CD4-positive, alpha-beta T cell treated with Interferon alpha-2 for 1 hour (primary cell): ENCODE measurements at places on chromosomes 5 and 9.

- DNase-seq = no peak
These were observed 277.2 kb upstream of the ADRA1B start for GRCh38 chr5:159638954-159639559.

DNA sequence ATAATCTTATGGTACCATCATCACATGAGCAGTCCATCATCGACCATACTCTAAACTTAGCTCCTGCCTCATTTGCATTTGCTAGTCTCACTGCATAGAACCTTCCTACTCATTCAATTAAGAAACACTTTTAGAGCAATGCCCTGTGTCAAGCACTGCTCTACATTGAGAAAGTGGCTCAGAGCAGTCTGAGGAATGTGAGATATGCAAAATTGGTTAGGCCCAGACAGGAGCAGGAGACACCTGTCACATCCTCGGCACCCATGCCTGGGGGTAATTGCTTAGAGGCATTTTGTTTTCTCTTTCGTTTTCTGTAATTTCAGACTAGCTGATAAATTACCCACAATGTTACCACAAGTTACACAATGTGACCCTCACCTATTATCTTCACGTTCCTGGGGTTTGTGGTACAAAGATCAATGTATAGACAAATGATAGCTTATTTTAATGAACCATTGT lies 4.9 kb upstream of the RARS1 start:
- peak; percentile 34 for DNase-seq

- no peak for DNase-seq
These were observed 30.4 kb downstream of the RUSC2 start for GRCh38 chr9:35520364-35520710.

GRCh38 chr5:172985596-172985995 lies 2.0 kb downstream of the ATP6V0E1 start:
- DNase-seq = no peak

DNA sequence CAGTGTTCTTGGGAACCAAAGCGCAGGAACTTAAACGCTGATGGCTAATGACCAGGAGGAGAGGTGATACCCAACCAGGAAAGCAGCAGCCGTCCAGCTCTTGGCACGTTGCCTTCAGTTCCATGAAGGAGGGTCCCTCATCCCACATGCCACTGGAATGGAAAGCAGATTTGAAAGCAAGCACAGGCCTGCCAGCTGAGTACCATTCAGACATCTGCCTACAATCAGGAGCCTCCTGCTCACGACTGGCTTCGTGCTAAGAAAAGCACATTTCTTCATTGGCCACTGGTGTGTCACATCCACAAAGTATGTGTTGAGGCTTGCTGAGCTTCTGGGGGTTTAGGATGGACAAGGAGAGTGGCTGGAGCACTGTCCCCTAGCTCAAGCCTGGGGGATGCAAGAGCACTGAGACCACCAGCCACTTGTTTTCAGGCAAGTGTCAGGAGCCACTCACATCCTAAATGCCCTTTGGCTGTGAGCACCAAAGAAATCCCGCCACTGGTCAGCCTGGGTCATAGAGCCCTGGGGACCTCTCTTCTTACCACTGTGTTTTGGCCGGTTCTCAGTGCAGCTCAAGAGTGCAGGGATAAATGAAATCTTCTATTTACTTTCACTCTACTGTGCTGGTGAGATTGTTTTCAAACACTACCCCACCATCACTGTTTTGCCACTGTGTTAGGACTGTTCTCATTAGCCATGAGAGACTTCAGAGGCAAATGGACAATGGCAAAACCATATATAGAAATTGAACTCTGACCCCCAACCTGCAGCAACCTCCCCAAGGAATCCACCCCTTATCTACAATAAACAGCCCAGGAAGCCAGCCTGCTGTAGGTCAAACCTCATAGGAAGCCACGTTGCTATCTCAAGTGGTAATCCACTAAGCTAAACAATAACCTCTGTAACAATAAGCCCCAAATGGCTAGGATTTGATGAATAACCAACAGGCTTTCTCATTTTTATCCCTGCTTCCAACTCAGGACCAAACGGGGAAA lies 58.3 kb downstream of the MTX3 start:
- DNase-seq = no peak

DNA sequence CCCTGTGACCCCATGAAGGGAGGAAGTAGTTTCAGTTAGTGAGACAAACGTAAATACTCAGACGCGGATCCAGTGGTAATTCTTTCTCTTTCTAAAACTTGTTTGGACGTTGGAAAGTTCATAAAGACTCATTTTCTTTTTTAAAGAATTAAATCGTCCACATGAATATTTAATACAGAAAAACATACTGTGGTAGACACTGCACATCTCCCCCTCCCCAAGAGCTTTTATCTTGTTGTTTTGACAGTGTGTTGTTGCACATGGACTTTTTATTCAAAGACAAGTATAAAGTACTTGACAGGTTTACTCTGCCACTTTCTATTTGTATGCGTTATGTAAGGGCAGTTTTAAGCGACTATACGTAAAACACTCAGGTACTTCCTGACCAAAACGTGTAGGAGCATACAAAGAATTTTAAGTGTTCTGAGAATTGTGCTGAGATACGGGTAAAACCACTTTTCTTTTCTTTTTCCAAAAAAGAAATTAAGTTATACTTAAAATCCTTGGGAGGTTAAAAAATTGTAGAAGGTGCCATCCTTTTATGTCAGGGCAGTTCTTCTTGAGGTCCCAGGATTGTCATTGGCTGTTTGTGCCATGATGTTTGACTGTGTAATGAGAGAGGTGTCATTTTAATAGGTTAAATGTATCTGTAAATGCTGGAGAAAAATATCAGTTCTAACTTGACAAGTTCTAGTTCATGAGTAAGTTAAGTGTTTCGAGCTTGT lies 1.3 kb downstream of the NIPBL start:
- DNase-seq = peak; percentile 16

DNA sequence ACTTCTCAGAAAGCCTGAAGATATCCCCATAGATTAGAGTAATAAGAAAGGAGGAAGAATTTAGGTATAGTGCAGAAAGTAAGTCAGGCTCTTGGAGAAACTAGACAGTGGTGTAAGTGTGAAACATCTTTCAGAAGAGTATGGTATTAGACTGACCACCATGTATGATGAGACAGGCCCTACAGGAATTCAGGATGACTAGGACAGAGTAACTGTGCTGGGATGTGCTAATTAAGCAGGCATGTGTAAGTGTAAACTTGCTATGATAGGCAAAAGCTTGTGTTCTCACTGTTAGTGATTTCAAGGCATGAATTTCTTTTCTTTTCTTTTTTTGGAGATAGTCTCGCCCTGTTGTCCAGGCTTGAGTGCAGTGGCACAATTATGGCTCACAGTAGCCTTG lies 70.8 kb downstream of the RAB24 start:
- DNase-seq = no peak

- DNase-seq = no peak
These were observed 3.2 kb downstream of the ZNF131 start for GRCh38 chr5:43123887-43124286.

GRCh38 chr5:13956471-13956870 lies 12.0 kb upstream of the DNAH5 start:
- DNase-seq = no peak

- DNase-seq = no peak
These were observed 28.1 kb upstream of the SH3PXD2B start for GRCh38 chr5:172482156-172483020.

GRCh38 chr5:175718401-175719108 lies 60.7 kb downstream of the HRH2 start:
- peak; percentile 58 for DNase-seq

DNA sequence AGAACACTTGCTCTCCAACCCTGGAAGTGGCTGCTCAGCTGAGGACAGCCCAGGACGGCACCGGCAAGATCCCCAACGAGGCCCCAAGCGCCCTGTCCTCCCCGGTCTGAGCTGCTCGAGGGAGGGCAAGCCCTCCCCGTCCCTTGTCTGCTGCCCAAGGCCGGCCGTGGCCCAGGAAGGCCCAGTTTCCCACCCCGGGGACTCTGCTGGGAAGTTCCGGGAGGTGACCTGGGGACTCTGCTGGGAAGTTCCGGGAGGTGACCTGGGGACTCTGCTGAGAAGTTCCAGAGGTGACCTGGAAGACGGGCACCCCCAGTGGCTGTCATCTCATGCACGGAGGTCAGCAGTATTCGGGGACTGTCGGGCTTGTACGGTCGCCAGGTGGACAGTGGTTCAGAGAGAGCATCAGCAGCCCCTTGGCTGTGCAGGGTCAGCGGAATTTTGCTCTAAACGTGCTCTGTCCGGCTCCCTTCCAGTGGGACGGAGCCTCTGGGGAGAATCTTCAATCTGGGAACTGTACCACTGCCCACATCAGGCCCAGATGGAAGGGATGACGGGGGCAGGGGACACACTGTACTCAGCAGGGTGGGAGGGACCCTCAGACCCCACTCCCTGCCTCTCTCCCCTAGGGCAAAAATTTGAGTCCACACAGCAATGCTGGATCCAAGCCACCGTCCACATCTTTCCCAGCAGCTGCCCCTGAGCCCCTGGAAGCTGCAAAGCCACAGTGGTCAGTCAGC lies 7.2 kb downstream of the NACC2 start:
- DNase-seq = no peak

DNA sequence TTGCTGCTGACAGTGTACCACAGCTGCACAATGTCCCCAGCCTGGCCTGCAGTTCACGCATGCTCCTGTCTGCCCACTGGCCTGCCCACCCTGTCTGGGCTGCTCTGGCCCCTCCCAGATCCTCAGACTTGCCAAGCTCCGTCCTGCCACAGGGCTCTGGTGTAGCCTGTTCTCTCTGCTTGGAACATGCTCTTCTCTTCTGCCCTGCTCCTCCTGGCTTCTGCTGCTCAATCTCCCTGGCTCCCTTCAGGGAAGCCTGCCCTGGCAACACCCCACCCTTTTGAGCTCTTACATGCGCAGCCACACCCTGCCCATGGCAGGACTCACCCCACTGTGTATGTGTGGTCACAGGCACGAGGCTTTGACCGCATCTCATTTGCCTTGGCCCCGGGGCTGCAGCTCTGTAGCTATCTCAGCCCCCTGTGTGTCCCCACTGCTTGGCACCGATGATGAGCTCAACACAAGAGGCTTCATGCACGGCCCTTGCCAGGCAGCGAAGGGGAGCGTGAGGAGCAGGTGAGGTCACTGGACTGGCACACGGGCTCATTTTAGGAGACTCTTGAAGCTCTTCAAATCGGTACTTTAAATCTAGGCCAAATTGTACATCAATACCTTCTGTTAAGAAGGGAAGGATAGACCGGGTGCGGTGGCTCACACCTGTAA lies 20.4 kb upstream of the BRD3 start:
- no peak for DNase-seq

- no peak for DNase-seq
These were observed 19.4 kb downstream of the DAP start for GRCh38 chr5:10741661-10742060.

DNA sequence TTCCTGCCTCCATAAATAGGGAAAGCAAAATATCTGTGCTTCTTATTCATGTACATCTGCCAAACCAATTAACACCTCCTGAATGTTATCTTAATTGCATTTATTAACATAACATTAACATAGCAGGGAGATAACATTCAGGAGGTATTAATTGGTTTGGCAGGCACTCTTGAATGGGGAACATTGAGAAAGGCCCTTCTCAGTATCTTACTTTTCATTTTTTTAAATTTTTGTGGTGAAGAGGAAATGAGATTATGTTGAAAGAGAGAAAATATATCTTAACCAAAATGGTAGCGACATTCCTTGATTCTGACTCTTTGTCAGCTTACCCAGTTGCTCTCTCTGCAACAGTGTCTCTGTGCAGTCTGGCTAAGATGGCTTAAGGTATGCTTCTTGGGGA lies 100.4 kb upstream of the TLE1 start:
- DNase-seq = no peak

GRCh38 chr9:99192786-99193465 lies 28.8 kb downstream of the ALG2 start:
- DNase-seq = no peak

- DNase-seq = no peak
These were observed 1.4 kb downstream of the CEP120 start for GRCh38 chr5:123421773-123422172.
